Activated CD8-positive, alpha-beta memory T cell treated with anti-CD3 and anti-CD28 coated beads for 1 hour (primary cell): ENCODE measurements at places on chromosomes 4 and X.

DNA sequence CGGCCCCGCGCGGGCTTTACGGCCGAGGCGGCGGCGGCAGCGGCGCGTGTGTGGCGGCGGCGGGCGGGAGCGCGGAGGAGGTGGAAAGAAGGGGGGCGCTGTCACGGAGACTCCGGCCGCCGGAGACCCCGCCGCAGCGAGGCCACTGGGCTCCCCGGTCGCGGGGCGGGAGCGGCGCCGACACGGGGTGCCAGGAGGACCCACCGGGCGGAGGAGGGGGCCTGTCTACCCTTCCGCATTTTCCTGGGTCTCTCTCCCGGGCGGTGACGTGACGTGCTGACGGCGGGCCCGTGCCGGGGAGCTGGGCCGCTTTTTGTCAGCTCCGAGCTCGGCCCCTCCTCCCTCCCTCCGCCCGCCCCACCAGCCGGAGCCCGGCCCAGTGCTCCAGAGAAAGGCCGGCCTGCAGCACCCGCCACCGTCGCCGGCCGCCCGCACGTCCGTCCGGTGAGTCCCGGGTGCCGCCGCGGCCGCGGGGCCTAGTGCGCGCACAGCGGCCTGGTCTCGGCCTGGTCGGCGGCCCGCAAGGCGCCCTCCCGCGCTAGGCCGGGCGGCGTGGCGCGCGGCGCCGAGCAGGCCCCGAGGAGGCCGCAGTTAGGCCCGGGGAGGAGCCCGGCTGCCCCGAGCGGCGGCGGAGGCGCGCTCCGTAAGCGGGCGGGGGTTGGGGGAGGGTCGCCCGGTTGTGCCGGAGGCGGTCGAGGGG, at the start of gene ZFX:
Gene ZFX (plus strand): TSS at position 379 of the 700 bp plus-strand sequence. CDS start 23,014 bp downstream, outside the sequence.
- DNase-seq, result no peak

DNA sequence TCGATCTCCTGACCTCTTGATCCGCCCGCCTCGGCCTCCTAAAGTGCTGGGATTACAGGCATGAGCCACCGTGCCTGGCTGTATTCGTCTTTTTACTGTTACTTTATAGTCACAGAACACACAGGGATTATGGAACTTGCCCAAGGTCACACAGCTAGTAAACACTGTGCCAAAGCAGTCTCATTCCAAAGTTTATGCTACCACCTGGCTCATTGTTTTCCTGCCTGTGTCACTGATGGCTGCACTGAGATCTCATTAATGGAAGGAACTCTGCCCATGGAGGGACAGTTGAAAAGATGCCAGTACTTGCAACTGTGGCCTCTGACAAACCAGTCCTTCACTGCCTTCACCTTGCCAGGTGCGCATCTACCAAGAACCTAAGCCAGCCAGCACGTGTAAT, 517.7 kb downstream of the BCOR start:
- no peak for DNase-seq

GRCh38 chr4:88528861-88529260, 5.3 kb upstream of the PYURF start:
- DNase-seq, result no peak

- no peak for DNase-seq
Observed at GRCh38 chr4:128775916-128776315, 33.6 kb upstream of the JADE1 start.

DNA sequence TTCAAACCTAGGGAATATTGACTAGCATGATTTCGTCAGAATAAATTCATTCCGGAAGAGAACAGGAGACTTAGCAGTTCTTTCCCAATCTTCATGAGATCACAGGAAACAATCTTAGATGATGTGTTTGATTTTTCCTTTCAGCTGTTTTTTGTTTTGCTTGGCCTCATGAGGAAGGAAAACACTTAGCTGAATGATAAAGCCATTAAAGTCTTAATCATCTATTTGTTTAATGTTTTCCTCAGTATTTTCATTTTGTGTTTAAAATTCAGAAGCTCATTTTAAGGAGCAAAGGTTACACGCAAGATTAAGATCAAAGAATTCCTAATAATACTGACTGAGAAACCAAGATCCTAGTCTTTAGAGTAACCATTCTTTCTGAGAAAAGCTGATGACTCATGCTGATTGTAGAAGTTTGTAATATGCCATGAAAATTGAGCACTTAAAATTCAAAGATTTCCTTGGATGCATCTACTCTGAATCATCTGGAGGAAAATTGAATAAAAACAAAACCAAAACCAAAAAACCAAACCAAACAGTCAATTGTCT, 15.4 kb upstream of the TBC1D19 start:
- no peak for DNase-seq

- no peak for DNase-seq
Observed at GRCh38 chrX:75154871-75155270, 1.2 kb downstream of the ABCB7 start.

DNA sequence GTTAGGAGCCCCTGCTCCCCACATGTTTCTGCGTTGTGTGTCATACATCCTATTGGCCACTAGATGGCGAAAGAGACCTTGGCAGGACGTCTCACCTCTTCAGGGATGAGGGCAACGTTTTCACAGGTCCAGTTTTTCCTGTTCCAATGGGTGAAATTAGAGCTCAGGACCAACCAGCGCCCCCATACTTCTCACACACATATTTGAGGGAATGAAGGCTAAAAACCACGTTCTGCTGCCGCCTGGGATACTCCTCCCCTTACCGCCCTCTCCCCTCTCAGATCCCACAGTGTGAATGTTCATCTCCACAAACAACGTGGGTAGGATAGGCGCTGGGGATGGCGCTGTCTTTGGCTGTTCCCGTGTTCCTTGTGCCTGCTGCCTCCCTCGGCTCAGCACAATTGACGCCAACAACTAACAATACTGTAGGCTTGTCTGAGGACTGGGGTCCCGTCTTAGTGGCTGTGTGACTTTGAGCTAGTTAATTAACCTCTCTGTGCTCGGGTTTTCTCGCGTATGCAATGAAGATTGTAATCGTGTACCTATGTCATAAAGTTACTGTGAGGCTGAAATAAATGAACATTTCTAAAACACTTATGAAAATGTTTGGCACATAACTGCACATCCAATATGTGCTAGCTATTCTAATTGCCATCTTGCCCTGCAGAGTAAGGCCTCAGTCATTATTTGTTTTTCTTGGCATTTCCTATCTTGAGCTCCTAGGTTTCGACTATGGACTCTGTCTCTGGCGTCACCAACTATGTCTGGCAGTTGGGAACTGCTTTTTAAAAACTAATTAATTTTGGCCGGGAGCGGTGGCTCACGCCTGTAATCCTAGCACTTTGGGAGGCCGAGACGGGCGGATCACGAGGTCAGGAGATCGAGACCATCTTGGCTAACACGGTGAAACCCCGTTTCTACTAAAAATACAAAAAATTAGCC, 181.3 kb upstream of the STK26 start:
- DNase-seq, result no peak

DNA sequence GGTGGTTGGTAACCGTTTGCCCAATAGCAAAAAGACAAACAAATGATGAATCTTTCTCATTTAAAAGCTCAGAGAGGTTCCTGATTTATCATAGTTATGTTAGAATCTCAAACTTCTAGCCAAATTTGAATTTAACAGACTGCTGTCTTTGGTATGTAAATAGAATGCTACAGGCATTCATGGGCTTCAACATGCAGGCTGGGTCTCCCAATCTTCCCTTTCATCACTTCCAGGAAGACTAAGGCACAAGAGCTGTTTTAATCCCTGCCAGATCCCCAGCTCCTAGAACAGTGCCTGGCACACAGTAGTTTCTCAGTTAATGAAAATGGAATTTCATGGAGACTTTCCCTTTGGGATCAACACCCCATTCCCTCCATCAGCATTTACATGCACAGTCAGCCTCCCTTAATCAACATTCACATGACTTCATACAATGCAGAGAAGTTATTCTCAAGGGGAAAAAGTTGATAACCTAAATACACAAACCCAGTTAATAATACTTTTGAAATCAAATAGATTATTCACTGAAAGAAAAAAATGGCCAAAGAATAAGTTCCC, 107.6 kb upstream of the C1QTNF7 start:
- no peak for DNase-seq

- DNase-seq, result no peak
Observed at GRCh38 chrX:154412468-154412867, 1.1 kb downstream of the TAFAZZIN start.

DNA sequence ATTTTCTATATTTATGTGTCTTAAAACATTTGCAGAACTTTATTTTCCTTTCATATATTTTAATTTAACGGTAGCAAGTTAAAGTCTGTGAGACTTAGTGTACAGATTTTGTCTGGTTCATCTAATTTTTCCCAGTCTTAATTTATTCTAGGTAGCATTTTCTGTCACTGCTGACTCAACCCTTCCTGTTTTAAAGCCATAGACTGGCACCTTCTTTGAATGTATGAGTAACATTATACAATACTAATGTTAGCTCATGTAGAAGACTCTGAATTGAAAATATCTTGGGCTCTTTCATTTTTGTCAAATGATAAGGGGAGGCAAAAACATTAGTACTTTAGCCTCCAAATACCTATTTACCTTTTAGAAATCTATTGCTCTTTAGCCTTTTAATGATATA, 43.6 kb downstream of the BLTP1 start:
- DNase-seq, result no peak

- no peak for DNase-seq
Observed at GRCh38 chr4:48570646-48571220, 80.7 kb downstream of the ZAR1 start.

DNA sequence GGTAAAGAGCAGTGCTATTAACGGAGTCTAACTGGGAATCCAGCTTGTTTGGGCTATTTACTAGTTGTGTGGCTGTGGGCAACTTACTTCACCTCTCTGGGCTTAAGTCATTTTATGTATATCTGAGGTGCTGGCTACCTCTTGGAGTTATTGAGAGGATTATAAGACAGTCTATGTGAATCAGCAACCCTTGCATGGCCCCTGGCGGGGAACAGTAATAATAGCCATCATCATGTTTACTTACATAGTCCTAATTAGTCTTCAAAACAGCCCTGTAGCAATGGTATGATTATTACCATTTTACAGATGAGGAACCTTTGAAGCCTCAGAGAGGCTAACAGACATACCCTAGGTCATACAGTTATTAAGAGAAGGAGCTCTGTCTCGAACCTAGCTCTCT, 1.5 kb downstream of the HPRT1 start:
- DNase-seq, result no peak

- no peak for DNase-seq
Observed at GRCh38 chr4:65392488-65392887, 277.8 kb downstream of the EPHA5 start.

DNA sequence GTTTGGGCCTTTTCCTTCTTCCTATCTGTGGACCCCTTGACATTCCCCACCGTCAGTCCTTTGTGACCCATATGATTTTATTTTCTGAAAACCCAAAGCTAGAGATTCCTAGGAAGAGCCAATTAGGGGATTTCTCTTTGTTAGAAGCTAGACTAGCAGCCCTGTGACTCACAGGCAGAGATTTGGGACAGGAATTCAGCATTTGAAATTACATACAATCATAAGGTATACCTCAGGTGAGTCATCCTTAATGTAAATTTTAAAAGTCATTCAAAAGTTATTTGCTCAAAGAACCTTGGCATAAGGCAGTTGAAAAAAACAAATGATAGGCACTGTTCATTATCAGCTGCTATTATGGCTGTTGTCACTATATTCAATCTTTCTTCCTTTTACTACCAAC, 40.6 kb downstream of the USP26 start:
- no peak for DNase-seq

DNA sequence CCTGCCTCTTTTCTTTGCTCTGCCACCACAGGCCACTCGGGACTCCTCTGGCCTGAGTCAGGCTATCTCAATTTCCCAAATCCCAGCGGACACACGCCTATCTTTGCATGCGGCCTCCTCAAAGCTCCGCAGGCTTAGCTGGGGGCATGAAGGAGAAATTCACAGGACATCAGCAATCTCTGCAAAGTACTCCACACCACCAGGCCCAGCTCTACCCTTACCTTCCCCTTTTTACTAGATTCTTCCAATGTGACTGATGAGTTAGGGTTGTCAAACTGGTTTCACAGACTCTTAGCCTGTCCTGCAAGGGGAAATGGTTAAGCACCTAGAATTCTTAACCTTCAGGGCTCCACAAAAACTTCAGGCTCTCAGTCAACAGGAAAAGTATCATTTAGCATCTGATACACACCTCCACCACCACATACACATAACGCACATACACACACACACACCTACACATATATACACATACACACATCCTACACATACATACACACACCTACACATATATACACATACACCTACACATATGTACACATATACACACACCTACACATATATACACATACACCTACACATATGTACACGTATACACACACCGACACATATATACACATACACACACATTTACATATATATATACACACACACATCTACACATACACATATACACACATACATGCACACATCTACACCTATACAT, 349.1 kb downstream of the ANK2 start:
- no peak for DNase-seq

DNA sequence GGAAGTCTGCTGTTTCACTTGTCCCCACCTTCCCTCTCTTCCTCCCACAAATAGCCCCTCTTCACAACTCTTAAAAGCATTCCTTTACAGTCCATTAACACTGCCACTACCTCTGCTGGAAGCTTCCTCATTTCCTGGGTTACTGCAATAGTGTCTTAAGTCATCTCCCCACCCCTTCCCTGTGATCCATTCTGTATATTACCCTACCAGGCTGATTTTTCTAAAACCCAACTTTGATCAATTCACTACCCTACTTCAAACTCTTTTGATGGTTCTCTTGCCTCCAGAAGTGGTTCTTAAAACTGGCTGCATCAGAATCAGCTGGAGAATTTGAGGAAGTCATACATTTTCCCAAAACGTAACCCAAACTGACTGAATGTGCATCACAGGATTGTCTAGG, 8.8 kb upstream of the XIAP start:
- no peak for DNase-seq

GRCh38 chr4:84501721-84502267, 2.7 kb upstream of the NKX6-1 start:
- DNase-seq, result no peak

DNA sequence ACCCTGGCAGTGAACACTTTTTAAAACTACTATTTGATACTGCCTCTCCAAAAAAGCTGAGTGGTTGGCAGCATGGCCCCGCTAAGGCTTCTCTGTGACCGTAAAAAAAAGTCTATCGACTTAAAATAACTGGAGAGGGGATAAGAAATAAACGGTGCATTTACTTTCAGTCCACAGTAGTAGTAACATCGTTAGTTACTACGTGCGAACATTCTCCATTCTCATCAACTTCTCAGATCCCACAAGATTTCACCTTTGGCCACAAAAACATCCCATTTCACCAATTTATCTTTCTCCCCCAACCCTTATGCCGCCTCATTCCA, 524 bp upstream of the EXOSC9 start:
- DNase-seq, result no peak

DNA sequence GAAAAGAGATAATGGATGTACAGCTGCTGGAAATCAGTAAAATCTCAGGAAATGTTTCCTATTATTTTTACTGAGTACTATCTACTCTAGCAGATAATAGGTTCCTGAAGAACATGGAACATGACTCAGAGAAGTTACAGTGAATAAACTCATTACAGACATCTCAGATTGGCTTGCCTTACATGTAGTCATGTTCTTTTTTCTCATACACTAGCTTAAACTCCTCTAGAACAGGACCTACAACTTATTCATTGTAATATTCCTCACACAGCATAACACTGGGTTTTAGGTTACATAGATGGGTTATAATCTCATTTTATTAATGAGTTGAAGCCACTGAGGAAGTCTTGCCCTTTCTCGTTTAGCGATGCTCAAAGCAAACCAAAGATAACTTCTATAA, 86.9 kb upstream of the BMP2K start:
- DNase-seq, result no peak
